ENCODE measurements at places on chromosomes 7 and 10.

DNA sequence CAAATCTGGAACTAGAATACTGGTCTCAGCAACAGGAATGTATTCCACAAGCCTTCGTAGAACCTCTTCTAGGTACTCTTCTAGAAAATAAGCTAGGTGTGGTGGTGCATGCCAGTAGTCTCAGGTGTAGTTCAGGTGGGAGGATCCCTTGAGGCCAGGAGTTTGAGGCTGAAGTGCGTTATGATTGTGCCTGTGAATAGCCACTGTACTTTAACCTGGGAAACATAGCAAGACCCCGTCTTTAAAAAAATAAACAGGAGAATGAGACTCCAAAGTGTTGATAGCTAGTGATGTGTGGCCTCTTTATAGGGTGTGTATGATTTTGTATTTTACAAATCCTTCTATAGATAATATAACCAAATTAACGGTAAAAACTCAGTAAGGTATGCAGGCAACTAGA is 1.5 kb upstream of the ZNF775 start:
- DNase-seq: no peak

DNA sequence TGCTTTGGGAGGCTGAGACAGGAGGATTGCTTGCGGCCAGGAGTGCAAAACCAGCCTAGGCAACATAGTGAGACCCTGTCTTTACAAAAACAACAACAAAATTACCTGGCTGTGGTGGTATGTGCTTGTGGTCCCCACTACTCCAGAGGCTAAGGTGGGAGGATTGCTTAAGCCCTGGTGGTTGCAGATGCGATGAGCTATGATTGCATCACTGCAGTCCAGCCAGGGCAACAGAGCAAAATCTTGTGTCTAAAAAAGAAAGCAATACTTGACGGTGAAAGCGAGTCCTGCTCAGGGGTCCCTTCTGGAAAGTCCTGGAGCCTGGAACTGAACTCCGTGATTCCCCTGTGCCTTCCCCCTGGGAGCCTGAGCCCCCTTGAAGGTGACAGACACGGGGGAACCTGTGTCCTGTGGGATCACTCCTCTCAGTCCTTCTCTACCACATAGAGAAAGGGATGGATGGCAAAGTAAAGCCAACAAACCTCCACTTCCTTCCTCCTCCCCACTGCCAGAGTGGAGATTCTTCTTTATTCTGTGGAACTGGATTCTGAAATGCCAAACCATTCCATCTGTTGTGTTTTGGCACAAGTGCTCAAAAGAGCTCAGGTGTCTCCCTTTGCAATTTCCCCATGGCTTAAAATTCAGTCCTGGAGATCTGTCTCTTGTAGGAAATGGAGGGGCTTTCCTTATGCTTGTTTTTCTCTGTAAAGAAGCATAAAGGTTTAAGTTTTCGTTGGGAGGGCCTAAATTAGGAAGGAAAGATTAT is 50.6 kb downstream of the KIAA1217 start:
- no peak for DNase-seq

- no peak for DNase-seq
Observed at GRCh38 chr7:92826258-92826938, 10.0 kb downstream of the CDK6 start.

DNA sequence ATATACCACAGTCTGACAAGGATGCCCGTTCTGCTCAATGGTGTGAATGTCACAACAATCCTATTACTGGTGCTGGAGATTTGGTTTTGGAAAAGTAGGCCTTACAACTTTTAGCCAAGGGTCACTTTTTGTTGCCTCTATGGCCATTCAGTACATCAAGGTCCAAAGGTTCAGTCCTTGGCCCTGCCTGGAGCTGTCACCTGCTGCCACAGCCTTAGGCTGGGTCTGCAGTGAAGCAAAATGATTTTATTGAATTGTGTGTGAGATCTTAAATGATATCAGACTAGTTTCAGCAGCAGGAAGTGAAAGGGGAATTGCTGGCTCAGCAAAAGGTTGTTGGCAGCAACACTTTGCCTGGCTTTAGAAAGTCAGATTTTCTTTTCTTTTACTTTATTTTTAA is 427.6 kb downstream of the THSD7A start:
- DNase-seq: no peak

- DNase-seq: no peak
Observed at GRCh38 chr7:73966941-73967831, 60.8 kb upstream of the ELN start.

DNA sequence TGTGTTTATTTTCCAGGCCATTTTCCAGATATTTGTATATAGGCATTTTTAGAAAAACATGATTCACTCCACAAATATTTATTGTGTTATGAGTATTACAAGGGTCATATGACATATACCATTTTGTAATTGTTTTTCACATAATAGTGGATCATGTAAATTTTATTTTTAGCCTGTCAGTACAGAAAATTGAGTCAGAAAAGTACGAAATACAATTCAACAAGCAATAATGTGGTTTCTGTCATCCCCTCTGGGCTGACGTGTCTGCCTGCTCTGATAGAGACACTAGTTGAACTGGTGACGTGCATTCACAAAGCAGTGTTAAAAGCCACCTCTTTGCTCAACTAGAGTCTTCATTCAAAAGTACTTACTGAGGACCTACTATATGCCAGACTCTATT is 97.9 kb upstream of the STEAP1B start:
- no peak for DNase-seq

GRCh38 chr7:84722086-84722485 is 464.8 kb downstream of the SEMA3D start:
- no peak for DNase-seq

DNA sequence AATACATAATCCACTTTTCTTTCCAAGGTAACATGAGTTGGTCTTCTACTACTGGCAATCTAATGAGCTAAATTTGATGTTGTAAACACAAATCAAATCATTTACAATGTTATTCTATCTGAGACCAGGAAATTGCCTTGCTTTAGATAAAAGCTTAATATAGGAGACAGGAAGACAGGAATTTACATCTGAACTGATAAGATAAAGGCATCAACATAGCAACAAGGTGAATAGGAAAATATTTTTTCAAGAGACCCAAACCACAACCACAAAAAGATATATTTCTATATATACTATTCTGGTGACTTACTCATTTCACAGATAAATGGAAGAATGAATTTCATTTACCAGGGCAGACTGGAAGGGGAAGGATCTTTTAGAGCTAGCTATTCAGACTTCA is 46.3 kb upstream of the CALCR start:
- no peak for DNase-seq

Data from COLO829 (cell line).